ENCODE measurements at places on chromosomes 6 and 20.

GRCh38 chr20:6663104-6663503 is 104.4 kb upstream of the BMP2 start:
- no peak for DNase-seq

GRCh38 chr6:51112731-51113130 is 294.1 kb downstream of the TFAP2B start:
- no peak for DNase-seq

GRCh38 chr6:15090145-15090579 is 155.7 kb upstream of the JARID2 start:
- DNase-seq, result no peak

GRCh38 chr20:11067359-11067758 is 393.6 kb upstream of the JAG1 start:
- DNase-seq, result no peak

DNA sequence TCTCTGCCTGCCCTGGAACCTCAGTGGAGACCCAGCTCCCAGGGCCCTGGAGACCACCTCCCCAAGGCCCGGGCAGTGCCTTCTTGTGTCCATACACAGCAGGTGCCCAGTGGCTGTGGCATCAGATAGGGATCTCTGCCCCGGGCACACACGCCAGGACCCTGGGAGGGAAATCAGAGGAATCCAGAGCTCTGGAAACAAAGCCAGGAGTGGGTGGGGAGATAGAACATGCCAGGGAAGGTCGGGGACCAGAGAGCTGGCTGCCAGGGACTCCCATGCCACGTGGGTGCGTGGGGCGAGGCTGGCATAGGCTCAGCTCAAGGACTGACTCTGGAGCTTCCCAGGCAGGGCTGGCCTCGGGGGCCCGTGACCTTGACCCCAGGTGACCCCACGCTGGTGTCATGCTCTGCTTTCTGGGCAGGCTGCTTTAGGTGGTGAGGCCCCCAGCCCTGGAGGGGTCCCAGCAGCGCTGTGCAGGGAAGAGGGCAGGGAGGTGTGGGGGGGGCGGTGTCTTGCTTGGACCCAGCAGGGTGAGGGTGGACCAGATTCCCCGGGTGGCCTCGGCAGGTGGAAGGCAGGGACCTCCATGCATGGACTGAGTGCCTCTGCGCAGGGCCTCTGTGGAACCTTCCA is 17.6 kb upstream of the GATA5 start:
- DNase-seq, result no peak

Measured in activated CD8-positive, alpha-beta memory T cell treated with anti-CD3 and anti-CD28 coated beads for 4 hours (primary cell).